ENCODE measurements at places on chromosomes 1 and 21.

GRCh38 chr1:26832249-26832960 is 5.9 kb downstream of the ZDHHC18 start:
- no peak for DNase-seq

- no peak for DNase-seq
Measured at GRCh38 chr1:69256036-69256435, 311.7 kb upstream of the LRRC7 start.

- peak; percentile 87 for DNase-seq
Measured at GRCh38 chr1:204503122-204503912, 8.7 kb upstream of the PIK3C2B start.

- DNase-seq, result no peak
Measured at GRCh38 chr1:20401405-20402010, 84.5 kb downstream of the CAMK2N1 start.

- DNase-seq, result no peak
Measured at GRCh38 chr1:205926213-205926612, 17.0 kb downstream of the SLC26A9 start.

- no peak for DNase-seq
Measured at GRCh38 chr1:25821630-25822091, 1.9 kb downstream of the MTFR1L start.

- DNase-seq, result no peak
Measured at GRCh38 chr1:246020211-246020954, 486.7 kb downstream of the SMYD3 start.

DNA sequence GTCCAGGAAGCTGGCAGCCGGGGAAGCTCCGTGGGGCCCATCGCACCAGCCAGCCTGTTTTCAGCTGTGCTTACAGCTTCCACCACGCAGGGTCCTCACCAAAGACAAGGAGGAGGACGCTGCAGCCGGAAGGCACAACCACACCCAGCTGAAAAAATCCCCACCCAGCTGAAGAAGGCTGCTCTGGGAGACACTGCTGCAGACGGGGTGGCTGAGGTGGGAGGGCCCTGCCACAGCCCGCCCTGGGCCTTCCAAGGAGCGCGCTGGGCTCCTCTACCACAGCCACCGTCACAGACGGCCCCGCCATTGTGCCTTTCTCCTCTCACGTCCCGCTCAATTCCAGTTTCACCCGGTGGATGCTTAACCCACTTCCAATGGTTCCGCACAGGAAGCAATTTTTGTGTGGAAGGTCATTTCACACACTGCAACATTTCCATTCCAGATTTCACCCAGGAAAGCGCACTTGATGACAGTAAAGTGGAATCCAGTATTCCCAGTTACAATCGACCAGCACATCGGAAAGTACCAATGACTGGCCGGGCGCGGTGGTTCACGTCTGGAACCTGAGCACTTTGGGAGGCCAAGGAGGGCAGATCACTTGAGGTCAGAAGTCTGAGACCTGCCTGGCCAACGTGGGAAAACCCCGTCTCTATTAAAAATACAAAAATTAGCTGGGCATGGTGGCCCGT is 47.9 kb downstream of the NPHP4 start:
- DNase-seq, result no peak

- DNase-seq, result no peak
Measured at GRCh38 chr1:209988706-209989105, 50.7 kb downstream of the SYT14 start.

DNA sequence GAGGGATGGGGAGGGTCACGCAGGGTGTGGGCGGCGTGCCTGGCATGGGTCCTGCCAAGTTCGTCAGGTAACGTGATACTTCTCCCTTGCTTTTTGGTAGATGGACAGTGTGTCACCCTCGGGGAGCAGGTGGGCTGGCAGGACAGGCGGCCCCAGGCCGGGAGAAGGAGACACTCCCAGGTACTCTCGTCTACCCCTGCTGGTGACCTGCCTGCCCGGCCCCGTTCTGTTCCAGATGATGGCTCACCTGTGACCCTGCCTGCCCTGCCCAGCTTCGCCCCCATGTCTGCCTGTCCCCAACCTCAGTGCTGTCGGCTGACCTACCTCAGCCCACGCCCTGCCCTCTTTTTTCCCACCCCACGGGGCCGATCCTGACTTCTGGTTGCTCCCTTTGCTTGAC is 144.7 kb downstream of the PCBP3 start:
- no peak for DNase-seq

DNA sequence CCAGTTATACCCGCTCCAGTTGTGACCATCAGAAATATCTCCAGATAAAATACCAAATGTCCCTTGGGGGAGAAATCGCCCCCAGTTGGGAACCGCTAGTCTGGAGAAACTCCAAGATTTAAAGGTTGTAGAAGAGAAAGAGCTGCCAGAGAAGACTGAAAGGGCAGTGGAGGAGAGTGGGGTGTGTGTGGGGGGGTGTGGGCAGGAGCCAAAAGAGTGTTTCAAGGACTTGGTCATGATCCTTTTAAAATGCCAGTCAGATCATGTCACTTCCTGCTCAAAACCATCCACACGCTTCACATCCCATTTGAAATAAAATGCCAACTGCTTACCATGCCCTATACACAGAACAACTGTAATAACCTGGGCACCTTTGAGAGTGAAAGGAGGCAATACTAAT is 3.4 kb upstream of the HEYL start:
- DNase-seq, result no peak

DNA sequence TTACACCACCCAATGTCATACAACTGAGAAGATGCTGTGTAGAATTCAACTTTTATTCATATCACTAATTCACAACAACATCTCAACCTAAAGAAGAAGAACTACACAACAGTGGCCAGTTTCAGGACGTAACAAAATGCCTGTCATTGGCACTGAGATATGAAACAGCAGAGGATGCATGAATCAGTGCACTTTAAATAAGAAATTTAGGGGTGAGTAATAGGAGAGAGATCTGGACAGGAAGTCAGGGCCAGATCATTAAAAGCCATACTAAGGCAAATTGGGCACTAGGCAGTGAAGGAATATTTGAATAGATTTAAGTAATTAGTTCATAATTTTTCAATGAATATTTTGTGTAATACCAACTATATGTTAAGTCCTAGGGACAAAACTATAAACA is 510.5 kb downstream of the PLPP3 start:
- DNase-seq, result no peak

GRCh38 chr21:44087426-44088400 is 19.5 kb upstream of the PWP2 start:
- DNase-seq, result peak; percentile 41

GRCh38 chr1:31954607-31955283 is 16.6 kb upstream of the PTP4A2 start:
- peak; percentile 26 for DNase-seq

- no peak for DNase-seq
Measured at GRCh38 chr21:31872452-31873274, at the start of gene HUNK. Gene HUNK (plus strand): TSS chr21:31873020. CDS start chr21:31873675, 655 bp downstream.

- DNase-seq, result no peak
Measured at GRCh38 chr1:200237066-200237465, 172.8 kb downstream of the ZNF281 start.

DNA sequence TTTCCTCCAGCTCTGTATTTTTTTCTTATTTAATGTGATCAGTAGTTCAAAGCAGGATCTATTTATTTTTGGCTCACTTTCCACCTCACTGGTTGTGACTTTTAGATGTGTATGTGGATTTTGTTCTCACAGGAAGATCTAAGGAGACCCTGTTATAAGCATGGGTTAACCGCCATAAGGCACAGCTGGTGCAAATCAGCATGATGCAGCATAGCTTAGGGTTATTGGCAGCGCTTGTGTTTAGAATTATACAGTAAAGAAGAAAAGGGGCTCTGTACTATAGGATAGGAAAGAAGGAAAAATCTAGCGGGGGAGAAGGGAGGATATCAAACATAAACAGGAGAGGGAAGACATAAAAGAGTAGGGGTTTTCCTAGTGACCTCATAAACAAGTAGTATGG is 26.9 kb upstream of the RGL1 start:
- DNase-seq, result no peak

- DNase-seq, result no peak
Measured at GRCh38 chr1:94648225-94649007, 106.9 kb upstream of the F3 start.

DNA sequence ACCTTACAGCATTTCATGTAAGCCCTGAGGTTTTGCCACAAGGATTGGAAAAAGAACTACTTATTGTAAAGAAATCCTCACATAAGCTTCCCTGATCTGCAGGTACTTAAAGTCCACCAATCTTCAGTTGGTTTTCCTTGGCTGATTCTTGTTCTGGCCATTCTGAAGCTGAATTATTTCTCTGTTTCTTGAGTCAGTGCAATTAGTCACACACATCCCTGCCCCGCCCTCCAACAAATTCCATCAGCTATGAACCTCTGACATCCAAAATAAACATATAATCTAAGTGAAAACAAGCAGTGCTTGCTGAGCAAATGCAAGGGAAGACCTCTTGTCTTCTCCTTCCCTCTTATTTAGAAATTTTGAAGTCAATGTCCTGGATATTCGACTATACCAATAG is 8.2 kb upstream of the FNDC7 start:
- no peak for DNase-seq

GRCh38 chr1:244196571-244197285 is 145.6 kb downstream of the ZBTB18 start:
- no peak for DNase-seq

DNA sequence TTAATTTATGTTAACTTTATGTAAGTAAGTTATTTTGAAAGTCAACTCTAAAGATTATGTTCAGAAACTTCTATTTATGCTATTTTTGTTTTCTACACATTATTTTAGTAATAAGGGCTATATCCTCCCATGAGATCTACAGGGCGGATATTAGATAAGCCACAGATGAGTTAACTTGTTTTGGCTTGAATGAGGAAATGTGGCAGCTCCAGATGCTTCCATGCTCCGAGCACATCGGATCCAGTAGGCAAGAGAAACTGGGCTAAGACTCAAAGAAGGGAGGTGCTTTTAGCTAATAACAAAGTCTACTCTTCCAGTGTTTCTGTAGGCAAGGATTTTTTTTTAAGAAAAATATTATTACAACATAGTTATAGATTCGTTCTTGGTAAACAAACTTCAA is 20.0 kb upstream of the LAMC1 start:
- DNase-seq, result no peak

DNA sequence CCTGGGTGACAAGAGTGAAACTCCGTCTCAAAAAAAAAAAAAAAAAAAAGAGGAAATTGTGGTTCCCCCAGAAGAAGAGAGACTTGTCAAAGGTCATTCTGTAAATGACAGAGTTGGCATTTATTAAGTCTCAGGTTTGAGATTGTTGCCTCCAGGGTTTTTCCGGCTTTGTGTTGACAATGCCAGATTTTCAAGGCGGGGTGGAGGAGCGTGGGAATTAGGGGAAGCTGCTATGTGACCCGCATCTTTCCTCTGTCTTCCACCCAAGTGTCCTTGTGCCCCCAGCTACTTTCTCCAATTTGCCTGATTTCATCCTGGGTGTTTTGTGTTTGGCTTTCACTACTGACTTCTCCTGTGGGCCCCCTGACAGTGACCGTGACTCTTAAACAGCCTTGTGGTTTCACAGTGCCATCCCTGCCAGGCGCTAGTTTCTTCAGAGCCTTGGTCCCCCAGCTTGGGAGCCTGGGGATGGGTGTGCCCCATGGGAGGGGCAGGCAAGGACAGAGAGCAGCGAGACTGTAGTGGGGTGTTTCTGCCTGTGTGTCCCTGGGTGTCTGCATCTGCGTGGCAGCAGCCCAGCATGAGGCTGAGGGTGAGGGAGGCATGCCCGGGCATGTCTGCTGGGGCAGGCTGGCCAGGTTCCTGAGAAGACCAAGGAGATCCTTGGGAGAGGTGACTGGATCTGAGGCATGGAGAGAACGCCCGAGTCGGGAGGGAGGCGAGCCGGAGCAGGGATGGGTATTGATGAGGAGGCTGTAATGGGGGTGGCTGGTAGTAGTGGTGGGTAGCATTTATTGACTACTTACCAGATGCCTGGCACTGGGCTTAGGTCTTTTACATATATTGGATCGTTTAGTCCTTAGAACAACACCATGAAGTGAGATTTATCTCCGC is 46.3 kb downstream of the IER5 start:
- peak; percentile 42 for DNase-seq

- DNase-seq, result no peak
Measured at GRCh38 chr1:44327679-44328491, 27.2 kb downstream of the ERI3 start.

- DNase-seq, result no peak
Measured at GRCh38 chr1:247445526-247446356, 12.2 kb downstream of the OR2B11 start.

DNA sequence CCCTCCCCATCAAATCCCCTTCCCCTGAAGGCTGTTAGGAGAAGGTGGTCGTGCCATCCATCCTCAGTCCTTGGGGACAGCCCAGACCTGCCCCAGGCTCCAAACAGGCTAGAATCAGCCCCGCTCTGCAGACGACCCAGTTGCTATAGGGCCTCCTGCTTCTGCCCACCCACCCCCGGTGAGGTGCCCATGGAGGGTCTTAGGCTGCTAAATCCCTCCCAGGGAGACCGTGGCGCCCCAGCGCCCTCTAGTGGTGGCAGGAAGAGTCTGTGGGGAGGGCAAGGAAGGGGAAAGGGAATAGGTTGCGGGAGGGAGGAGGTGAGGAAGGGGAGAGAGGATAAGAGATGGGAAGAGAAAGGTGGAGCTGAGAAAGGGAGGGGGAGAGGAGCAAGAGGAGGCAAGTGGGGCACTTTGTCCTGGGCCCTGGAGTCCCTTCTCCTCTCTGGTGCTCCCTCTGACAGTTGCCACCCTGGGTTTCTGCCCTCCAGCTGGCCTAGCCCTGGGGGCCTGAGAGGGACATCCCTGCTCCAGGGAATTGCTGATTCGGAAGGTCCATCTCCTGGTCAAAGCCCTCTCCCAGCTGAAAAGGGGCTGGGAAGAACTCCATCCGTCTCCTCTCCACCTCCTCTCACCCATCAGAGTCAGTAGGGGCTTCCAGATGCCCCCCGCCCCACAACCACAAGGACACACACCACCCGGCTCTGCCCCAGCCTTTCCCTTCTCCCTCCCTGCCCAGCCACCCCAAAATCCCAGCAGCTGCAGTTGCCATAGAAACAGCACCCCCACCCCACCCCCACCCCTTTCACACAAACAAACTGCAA is 55.4 kb downstream of the CAMK2N1 start:
- DNase-seq, result peak; percentile 6

- no peak for DNase-seq
Measured at GRCh38 chr1:901108-901859, 22.4 kb upstream of the SAMD11 start.

DNA sequence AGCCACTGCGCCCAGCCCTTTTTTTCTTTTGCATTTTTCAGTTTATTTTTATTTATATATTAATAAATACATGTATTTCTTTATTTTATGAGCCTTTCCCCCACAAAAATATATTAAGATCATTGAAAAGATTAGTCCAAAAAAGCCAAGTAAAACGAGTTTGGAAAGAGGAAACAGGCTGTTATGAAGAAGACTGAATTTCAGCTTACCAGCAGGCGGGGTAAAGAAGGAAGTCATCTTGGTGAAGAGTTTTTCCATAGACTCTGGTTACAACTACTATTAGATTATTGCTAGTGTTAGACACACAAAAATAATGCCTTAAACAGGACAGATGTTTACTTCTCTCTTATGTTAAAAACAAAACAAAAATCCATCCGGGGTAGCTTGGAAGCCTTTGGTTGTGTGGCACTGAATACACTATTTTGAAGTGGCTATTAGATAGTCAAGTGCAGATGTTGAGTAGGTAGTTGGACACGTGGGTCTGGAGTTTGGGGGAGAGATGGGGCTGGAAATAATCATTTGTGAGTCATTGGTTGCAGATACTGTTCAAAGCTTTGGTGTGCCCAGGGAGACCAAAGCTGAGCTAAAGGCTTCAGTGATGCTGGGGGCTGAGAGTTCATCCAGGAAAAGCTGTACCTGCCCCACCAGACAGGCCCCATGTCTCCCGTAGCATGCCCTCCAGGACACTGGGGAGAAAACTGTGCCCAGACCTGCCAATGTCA is 8.7 kb upstream of the LRRC71 start:
- no peak for DNase-seq
